ENCODE measurements at places on chromosomes 3 and 15.

- DNase-seq, result peak; percentile 55
Observed at GRCh38 chr3:85567071-85567676, 608.4 kb downstream of the CADM2 start.

DNA sequence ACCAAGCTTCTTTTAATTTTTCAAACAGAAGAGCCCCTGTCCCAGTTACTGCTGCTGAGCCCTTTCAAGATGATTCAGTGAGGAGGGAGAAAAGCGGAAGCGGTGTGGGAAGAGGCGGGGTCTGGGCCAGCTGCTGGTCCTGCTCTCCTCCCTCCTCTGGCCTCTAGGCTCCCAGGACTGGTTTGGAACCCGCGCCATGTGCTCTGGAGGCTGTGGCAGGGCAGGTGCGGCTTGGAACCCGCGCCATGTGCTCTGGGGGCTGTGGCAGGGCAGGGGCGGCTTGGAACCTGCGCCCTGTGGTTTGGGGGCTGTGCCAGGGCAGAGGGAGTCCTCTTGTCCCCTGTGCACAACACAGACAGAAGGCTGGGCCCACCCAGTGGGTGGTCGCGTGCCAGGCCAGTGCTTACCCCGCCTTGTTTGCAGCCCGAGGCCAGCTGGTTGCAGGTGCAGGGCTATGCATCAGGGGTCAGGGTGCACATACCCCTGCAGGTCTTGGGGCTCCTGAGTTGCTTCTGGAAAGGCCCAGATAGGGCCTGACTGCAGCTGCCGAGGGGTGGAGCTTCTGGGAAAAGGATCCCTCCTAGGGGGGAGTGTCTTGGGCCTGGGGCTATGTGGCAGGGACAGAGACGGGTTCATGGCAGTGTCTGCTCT, 12.2 kb downstream of the ALG1L2 start:
- no peak for DNase-seq

DNA sequence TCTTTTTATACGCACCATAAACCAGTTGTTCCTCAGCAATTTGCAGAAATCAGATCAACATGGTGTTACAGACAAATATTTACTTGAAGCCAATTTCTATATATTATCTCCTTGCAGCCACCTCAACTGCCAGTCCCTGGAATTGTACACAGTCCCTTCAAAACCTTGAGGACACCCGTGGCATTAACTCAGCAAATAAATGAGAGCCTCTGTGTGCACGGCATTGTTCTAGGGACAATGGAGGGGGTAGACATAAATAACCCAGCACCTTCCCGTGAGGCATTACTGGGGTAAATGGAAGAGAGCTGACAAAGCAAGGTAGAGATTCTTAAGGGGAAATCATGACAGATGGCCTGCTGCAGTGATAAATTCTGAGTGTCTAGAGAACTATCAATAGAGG, 12.5 kb downstream of the TM2D3 start:
- DNase-seq, result no peak

GRCh38 chr3:56005196-56005805, 463.0 kb downstream of the ERC2 start:
- DNase-seq, result no peak

DNA sequence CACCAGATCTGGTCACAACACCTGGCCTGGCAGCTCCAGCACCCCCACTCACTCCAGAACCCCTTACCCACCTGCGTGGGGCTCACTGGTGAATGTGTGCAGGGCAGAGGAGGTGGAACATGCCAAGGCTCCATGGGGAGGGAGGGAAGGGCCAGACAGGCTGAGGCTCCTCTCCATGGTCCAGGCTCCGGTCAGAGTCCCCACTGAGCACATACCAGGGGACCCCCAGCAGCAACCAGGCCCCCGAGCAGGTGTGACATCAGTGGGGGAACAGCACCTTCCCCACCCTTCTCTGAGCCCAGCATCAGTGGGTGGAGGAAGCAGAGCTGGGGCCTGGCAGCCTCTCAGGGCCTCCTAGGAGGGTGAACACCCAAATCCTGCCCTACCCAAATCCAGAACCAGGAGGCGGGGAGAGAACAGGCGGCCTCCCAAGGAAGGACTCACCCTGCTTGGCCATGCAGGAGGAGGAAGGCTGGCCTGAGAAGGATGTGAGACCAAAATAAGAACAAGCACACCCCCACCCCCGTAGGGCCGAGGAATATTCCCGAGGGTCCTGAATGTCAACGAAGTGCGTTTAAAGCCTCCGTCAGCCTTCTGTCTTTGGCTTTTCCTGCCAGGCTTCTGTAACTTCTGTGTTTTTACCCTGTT, 1.1 kb upstream of the GP9 start:
- DNase-seq, result no peak

DNA sequence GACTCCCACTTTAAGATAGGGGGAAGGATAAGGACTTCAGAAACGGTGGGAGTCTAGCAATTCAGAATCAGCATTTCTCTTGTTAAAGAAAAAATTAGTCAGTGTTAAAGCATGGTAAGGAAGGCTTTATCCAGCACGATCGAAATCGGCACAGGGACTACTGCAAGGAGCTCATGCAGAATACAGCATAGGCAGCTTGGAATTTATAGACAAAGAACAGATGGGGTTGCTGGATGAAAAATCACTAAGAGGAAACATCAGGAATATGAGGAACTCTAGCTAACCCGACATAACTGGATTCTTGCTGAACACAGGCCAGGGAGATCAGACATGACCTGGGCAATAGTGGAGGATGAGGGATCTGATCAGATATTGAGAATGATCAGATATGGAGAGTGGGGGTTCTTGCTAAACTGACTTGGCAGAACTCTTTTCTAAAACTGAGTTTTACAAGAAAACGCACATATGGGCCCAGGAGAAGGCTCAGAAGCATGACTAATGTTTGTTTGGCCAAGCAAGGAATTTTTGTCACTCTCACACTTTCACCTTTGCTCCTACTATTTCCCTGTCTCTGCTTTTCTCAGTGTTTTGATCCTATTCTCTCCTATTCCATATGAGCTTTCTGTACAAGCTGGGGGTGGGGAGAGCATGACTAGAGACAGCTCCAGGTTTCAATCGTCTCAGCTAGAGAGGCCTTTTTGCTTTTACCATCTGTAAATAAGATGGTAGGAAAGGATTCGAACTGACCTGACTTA, 3.9 kb upstream of the PLCH1 start:
- no peak for DNase-seq

DNA sequence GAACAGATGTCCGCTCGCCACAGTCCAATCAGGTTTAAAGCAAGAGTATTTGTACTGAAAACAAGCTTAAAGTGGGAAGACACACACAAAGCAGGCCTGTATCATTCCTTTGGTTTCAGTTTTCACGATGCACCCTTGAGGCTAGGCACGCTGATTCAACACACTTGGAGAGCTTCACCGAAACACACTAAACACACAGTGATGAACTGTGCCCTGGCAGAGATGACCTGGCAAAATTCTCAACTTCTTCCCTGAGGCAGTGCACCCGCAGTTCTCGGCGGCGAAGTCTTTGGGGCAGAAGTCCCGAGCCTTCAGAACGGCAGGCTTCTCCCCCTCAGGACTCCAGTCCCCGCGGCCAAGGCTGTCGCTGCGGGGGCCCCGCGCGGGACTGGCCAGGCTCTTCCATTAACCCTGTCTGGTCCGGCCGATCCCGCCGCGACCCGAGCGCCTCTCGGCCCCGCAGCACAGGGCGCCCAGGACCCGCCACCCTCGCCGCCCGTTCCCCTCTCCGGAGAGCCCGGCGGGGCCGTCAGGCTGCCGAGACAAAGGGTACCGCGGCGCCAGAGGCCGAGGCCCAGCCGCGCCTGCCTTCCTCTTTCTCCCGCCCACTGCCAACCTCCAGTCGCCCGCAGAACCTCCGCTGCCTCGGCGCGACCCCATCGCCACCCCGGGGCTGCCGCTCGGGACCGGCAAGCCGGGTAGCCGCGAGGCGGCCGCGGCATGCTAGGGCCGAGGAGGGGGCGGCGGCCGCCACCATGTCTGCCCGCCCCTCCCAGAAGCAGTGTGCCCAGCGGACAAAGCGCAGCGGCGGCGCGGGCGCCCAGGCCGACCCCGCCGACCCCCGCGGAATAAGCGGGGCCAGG, 792 bp downstream of the GABPB1 start:
- peak; percentile 57 for DNase-seq

DNA sequence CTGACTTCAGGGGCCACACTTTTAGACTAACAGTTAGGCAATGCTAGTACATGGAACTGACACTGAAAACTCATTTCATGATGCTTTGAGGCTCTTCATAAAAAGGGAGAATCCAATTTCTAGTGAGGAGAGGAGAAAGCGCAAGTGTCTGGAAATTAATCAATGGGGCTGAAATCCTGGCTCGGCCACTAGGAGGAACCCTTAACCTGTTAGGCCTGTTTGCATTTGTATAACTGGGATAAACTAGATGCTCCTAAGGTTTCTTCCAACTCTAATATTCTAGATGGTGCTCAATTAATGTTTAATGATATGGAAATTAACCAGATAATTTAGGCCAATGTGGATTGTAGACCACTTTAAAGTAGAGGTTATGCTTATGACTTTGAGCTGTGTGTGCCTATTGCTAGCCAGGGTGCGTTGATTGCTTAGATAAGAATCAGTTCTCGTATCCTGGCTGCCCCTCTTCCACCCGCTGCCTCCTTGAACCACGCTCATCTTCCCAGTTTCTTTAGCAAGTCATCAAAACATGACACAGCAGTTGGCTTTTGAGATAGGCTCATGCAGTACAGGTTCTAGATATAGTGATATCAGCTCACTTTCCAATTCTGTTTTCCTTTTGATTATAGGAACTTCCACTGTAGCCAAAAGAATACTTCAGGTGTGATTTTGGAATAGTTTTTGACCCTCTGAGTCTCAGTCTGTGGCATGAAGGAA, 16.8 kb upstream of the CRBN start:
- DNase-seq, result no peak

DNA sequence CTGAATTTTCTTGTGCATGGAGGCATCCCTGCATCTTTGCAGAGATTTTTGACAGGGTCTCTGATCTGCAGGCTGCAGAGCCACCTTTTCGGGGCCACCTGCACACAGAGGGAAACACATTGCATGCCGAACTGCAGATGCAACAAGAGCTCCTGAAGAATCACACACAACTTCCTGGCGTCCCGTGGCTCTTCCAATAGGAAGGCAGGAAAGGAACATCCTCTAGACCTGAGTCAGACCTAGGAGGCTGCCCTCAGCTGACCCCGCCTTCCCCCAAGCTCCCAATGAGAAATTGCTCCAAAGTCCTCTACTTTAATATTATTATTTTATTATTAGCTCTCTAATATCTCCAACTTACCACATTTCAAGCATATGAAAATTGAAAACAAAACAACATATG, 213.2 kb upstream of the ARRDC4 start:
- no peak for DNase-seq

DNA sequence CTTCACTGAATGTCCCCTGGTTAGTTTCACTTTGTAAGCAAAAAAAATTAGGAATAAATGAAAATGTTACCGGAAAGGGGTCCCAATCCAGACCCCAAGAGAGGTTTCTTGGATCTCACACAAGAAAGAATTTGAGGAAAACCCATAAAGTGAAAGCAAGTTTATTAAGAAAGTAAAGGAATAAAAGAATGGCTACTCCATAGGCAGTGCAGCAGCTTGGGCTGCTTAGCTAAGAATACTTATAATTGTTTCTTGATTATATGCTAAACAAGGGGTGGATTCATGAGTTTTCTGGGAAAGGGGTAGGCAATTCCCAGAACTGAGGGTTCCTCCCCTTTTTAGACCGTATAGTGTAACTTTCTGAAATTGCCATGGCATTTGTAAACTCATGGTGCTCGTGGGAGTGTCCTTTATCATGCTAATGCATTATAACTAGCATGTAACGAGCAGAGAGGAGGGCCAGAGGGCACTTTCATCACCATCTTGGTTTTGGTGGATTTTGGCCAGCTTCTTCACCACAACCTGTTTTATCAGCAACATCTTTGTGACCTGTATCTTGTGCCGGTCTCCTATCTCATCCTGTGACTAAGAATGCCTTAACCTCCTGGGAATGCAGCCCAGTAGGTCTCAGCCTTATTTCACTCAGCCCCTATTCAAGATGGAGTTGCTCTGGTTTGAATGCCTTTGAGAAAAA, 41.0 kb upstream of the CMSS1 start:
- DNase-seq, result no peak

DNA sequence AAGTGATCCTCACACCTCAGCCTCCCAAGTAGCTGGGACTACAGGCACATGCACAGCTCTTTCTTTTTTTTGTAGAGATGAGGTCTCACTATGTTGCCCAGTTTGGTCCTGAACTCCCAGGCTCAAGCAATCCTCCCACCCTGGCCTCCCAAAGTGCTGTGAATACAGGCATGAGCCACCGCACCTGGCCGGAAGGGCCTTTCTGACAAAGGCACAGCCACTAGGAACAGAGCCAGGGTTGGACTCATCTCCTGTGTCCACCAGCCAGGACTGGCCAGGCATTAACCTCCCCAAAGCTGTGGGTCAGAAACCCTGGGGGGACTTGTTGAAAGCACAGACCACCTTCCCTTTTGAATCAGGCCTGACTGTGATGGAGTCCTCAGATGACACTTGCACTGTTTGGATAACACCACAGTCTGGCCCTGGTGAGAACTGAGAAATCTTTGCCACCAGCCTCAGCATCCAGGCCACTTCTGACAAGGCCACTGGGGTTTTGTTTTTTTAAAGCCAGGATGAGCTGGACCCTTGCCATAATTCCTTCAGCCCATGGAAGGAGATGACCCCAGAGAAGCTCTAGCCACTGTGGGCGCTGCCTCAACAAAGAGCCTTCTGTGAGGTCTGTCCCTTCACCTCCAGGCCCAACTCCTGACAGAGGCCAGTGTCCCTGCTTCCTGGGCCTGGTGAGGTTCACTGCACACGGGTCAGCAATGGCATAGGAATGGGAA, 4.8 kb downstream of the TKT start:
- DNase-seq, result no peak

GRCh38 chr15:92625251-92625980, 30.2 kb downstream of the FAM174B start:
- DNase-seq, result no peak

DNA sequence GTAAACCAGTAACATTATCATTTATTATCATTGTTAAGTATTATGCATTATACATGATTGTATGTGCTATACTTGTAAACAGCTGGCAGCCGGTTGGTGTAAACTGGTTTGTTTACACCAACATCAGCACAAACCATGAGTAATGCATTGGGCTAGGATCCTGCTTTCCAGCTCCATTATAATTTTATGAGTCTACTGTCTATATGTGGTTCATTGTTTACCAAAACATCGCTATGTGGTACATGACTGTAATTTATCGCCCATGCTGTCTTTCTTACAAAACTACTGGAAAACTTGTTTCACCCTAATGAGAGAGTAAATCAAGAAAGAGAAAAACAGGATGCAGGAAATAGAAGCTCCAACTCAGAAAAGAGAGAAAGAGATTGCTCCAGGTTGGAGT, 224.8 kb upstream of the CBLB start:
- DNase-seq, result no peak

DNA sequence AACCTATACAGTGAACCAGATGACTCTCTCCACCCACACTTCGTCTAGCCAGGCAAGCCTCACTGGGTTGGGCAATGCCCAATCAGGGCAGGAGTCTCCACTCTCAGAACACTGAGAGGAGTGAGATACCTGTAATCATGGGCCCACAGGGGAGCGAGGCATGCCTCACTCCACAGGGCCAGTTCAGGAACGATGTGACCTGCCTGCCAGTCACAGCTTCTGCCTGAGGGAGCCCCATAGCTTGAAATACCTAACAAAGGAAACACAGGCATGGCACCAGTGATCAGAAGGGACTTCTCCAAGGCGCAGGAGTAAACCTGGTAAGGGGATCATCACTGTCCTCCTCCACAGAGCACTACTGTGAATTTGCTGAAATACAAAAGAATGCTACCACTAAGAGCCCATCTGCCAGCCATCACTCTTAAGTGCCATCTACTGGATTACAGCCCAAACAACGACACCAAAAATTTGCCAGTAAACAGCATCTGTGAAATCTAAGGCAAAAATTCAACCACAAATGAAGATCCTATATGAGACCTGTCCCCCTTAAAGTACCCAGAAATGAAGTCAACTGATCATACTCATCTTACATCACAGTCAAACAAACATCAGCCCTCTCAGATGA, 689.9 kb upstream of the SEMA6D start:
- peak; percentile 8 for DNase-seq
